ENCODE measurements at places on chromosomes 1 and 21.

- no peaks in the 10 kb centered on the region for H3K4me1 ChIP-seq
- no peak for DNase-seq
- no peak overlapping the region for H3K4me3 ChIP-seq
- no peaks in the 10 kb centered on the region for H3K36me3 ChIP-seq
Observed at GRCh38 chr1:78441921-78442320, 48.9 kb upstream of the PTGFR start.

DNA sequence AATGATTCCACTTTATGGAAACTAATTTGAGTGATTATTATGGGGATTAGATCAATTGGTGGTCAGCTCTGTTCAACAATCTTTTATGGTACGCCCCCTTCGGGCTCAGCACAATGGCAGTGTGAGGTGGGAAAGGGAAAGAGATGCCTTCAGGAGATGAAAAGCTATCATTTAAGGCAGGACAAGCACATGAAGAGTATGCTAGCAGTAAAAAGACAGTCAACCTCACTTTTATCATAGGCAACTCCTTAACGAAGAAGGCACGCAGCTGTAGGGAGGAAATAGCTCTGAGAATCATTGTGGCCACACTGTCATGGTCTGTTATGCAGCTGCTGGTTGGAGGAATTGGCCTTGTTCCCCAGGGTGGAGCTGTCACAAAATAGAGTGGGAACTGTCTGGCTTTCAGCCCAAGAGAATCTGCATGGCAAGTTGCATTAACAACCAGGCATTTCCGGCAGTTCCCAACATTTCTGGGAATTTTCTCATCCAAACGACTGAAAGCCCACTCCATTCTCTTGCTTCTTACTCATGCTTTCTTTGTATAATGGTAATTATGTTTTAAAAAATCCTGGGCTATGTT is 54.4 kb upstream of the BCL10 start:
- no peak for DNase-seq

- H3K4me1 ChIP-seq: peaks cover 9% of the 10 kb centered on the region
- H3K27me3 ChIP-seq: peaks cover 32% of the 10 kb centered on the region
- no peak for DNase-seq
Observed at GRCh38 chr1:32426489-32427255, 32.4 kb upstream of the BSDC1 start.

- H3K4me3 ChIP-seq: no peak overlapping the region
- no peak for DNase-seq
- no peak overlapping the region for H3K27ac ChIP-seq
- H3K36me3 ChIP-seq: peaks cover 3% of the 10 kb centered on the region
Observed at GRCh38 chr1:168100315-168101002, 36.3 kb downstream of the GPR161 start.

- DNase-seq: peak; percentile 67
- peak overlapping the region; percentile 70 for H3K27ac ChIP-seq
- H3K27me3 ChIP-seq: no peaks in the 10 kb centered on the region
- H3K36me3 ChIP-seq: no peaks in the 10 kb centered on the region
Observed at GRCh38 chr1:192512426-192513162, 63.0 kb upstream of the RGS1 start.

DNA sequence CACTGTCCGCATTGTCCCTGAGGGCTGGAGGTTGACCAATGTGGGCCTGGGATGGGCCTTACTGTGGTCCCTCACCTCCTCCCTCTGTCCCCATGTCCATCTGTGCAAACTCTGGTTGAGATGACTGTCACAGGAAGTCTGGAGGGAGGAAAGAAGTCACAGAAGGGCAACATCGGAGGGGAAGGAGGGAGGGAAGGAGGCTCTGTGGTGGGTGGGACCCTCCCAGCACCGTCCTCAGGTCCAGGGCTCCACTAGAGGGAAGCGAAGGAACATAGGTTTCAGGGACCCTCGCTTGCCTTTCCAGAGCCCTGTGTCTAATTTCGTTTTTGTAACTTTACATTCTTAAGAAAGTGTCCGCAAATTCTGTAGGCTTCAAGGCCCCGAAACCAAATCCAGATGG is 111.3 kb upstream of the SLC44A3 start:
- peak overlapping the region; percentile 0 for H3K27ac ChIP-seq
- no peaks in the 10 kb centered on the region for H3K27me3 ChIP-seq
- no peak overlapping the region for H3K4me3 ChIP-seq
- no peak for DNase-seq
- no peaks in the 10 kb centered on the region for H3K4me1 ChIP-seq
- H3K36me3 ChIP-seq: no peaks in the 10 kb centered on the region

DNA sequence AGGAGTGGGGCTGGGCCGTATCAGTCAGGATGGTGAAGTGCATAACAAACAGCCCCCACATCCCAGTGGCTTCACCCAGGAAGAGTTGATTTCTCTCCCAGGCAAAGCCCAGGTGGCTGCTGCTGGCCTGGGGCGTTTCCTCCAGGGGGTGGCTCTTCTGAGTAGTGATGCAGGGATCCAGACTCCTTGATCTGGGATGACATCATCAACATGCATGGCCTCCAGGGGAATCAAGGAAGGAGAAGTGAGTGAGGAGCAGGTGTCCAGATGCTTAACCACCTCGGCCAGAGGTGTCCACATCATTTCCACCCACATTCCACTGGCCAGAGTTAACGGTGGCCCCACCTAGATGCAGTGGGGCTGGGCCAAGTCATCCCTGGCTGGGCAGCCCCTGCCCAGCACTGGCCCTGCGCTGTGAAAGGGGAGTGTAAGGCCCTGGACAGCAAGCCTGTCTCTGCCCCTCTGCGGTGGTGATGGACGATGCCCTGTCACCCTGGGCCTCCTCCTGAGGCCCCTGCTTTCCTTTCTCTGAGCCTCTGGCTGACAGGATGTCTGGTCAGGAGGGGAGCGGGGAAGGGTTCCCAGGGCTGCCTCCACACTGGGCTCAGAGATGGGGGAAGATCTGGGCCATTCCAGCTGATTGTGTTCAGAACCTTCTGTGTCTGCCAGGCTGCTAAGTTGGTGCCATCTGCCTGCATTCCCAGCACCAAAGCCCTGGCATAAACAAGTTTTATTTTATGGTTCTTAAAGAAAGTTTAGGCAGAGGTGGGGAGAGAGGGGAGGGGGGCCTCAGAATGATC is 598.2 kb downstream of the MATN1 start:
- H3K4me1 ChIP-seq: no peaks in the 10 kb centered on the region
- H3K4me3 ChIP-seq: no peak overlapping the region
- no peak for DNase-seq
- no peaks in the 10 kb centered on the region for H3K36me3 ChIP-seq
- H3K27me3 ChIP-seq: no peaks in the 10 kb centered on the region
- no peak overlapping the region for H3K27ac ChIP-seq

- DNase-seq: peak; percentile 97
- H3K27ac ChIP-seq: peak within 1 kb of the TSS; percentile 98
- H3K4me3 ChIP-seq: peak within 1 kb of the TSS; percentile 77
- H3K27me3 ChIP-seq: no peaks in the 10 kb centered on the region
- H3K36me3 ChIP-seq: peaks cover 16% of the 10 kb centered on the region
- H3K4me1 ChIP-seq: no peaks in the 10 kb centered on the region
Observed at GRCh38 chr1:6602669-6603237, at the start of gene KLHL21. TSS of gene KLHL21 (minus strand) at chr1:6602869. CDS start at chr1:6602817, 52 bp downstream.

DNA sequence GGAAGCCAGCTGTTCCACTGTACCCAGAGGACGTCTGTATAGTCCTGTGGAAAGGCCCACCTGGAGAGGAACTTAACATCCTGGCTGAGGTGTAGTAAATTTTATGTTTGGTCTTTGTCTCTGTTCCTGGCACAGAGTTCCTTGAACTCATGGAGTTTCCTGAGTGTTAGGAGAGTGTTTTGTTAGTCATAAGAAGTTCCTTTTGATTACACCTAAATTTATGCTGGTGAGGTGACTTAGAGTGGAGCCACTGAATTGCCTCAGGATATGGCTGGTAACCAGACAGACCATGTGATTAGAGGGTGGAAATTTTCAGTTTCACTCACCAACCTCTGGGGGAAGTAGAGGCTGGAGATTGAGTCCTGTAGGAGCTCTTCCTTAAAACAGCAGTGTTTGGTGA is 57.9 kb downstream of the RASAL2 start:
- DNase-seq: no peak
- no peaks in the 10 kb centered on the region for H3K27me3 ChIP-seq
- H3K36me3 ChIP-seq: no peaks in the 10 kb centered on the region
- H3K27ac ChIP-seq: no peak overlapping the region

DNA sequence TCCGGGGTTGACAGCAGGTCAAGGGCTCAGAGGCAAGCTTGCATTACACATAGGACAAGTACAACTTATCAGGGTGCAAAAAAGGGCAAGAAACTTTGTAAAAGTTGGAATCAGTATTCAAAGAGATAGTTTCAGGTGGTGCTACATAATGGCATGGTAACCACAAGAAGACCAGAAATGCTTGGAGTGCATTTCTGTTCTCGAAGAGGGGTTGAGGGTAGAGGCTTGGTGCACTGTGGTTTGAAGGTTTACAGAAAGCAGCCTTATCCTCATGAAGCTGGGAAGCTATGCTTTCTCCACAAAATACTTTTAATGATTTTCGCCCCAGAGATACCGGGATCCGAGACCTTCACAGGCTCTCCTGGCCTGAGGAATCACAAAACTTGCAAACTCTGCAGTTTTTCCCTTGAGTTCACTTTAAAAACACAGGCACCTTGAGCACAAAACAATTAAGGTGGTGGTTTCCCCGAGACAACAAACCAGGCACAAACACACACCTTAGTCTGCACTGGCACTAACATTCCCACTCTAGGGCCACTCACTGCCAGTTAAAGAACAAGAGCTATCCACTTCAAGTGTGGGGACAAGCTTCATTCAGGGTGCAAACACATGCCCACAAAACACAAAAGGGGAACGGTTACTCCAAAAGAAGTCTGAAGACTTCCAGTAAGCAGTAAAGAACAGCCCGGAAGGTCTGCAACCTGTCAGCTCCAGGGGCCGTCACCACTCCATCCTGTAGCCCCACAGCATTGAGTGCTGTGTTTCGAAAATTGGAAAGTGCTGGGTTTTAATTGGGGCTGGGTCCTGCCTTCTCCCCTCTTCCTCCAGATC is 29.8 kb upstream of the NFIA start:
- no peaks in the 10 kb centered on the region for H3K27me3 ChIP-seq
- peak overlapping the region; percentile 94 for H3K27ac ChIP-seq
- H3K36me3 ChIP-seq: no peaks in the 10 kb centered on the region
- H3K4me1 ChIP-seq: peaks cover 59% of the 10 kb centered on the region
- DNase-seq: no peak
- H3K4me3 ChIP-seq: peak overlapping the region; percentile 94

GRCh38 chr1:167322483-167322882 is 101.8 kb downstream of the POU2F1 start:
- no peaks in the 10 kb centered on the region for H3K27me3 ChIP-seq
- H3K4me3 ChIP-seq: no peak overlapping the region
- no peak for DNase-seq
- no peak overlapping the region for H3K27ac ChIP-seq

GRCh38 chr1:230139315-230139714 is 72.3 kb downstream of the GALNT2 start:
- no peaks in the 10 kb centered on the region for H3K27me3 ChIP-seq
- H3K4me3 ChIP-seq: no peak overlapping the region
- no peaks in the 10 kb centered on the region for H3K36me3 ChIP-seq
- H3K4me1 ChIP-seq: peaks cover 60% of the 10 kb centered on the region
- DNase-seq: no peak

- no peak overlapping the region for H3K4me3 ChIP-seq
- no peak for DNase-seq
- no peaks in the 10 kb centered on the region for H3K27me3 ChIP-seq
- no peak overlapping the region for H3K27ac ChIP-seq
Observed at GRCh38 chr1:64701071-64701470, 43.8 kb upstream of the RAVER2 start.

GRCh38 chr1:180170546-180171151 is 16.0 kb downstream of the QSOX1 start:
- H3K27ac ChIP-seq: no peak overlapping the region
- peak; percentile 21 for DNase-seq
- no peaks in the 10 kb centered on the region for H3K4me1 ChIP-seq
- no peak overlapping the region for H3K4me3 ChIP-seq

DNA sequence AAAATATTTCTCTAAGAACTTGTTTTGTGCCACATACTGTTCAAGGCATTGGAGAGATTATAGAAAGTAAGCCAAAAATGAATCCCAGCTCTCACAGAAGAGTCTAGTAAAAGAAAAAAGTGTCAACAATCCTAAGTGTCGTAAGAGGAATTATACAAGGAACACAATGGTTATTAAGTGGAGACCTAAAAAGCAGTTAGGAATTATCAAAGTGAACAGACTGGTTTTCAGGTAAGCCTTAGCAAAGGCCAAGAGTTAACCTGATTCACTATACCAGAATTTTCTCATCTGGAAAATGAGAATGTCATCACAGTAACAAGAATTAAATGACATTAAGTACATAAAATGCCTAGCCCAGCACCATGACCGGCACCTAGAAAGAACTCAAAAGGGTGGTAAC is 15.6 kb downstream of the SERBP1 start:
- no peaks in the 10 kb centered on the region for H3K27me3 ChIP-seq
- H3K4me3 ChIP-seq: no peak overlapping the region
- no peak for DNase-seq
- no peaks in the 10 kb centered on the region for H3K4me1 ChIP-seq
- H3K36me3 ChIP-seq: peaks cover 19% of the 10 kb centered on the region

DNA sequence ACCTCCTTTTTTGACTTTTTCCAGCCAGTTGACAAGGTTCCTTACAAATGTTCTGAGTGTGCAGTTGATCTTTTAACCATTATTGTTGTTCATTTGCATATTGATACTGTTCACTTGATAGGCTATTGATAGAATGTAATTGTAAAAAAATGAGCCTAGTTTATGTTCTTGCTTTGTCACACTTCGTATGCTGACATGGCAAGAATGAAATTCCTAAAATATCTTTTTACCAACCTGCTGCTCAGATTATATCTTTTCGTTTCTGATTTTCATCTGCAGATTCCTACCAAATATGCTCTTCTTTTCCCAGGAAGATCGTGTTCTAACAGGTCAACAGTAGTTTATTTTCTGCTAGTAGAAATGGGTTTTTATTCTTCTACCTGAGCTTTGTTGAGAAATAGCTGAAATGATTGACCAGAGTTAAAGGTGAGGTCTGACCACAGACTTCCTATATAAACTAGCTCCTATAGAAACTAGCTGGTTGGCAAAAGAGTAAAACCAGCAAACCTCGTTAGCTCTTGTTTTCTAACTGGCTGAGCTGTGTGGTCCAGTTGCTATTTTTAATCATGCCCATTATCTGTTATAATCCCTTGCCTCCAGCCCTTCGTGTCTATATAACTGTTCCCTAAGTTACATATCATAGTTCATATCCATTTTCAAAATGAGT is 174.8 kb downstream of the HS2ST1 start:
- no peaks in the 10 kb centered on the region for H3K36me3 ChIP-seq
- no peak overlapping the region for H3K4me3 ChIP-seq
- H3K27me3 ChIP-seq: no peaks in the 10 kb centered on the region
- no peak for DNase-seq
- H3K27ac ChIP-seq: no peak overlapping the region
- peaks cover under 1% of the 10 kb centered on the region for H3K4me1 ChIP-seq

DNA sequence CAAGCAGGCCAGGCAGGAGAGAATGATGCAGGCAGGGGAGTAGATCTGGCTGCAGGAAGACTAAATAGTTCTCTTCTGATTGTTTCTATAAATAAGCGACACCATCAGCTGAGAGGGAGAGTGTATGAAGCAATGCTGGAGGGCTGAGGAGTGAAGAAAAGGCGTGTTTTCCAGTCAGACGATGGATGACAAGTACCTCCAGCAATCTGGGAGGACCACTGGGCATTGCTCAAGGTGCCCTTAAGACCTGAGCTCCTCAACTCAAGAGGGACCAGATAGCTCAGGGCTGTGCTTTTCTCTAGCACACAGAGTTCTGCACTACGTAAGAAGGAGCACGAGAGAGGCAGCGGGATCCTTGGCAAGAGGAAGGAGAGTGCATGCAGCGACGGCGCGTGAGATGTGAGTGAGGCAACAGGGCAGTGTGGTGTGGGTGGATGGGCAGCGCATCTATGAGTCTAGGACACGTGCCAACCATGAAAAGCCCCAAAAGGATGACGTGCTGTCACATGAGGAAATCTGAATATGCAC is 36.0 kb downstream of the PABPC4 start:
- no peaks in the 10 kb centered on the region for H3K4me1 ChIP-seq
- no peaks in the 10 kb centered on the region for H3K27me3 ChIP-seq
- peak overlapping the region; percentile 29 for H3K27ac ChIP-seq
- peak; percentile 84 for DNase-seq
- peaks cover 1% of the 10 kb centered on the region for H3K36me3 ChIP-seq
